ENCODE measurements at places on chromosomes 11 and 22. TPM values are rescaled to one million over a fixed set of nuclear protein-coding genes. Genes with fewer than 3 reads are reported as not detected.

FBLN1 gene
- total RNA-seq: 46.6 TPM

KCTD14 gene
- 1.7 TPM for total RNA-seq

BACE1-AS gene
- total RNA-seq: 1.8 TPM

RTN4R gene
- 10.0 TPM for total RNA-seq

TTC9C gene
- 30.4 TPM for total RNA-seq

TMEM121B gene
- 0.21 TPM for total RNA-seq

PGA5 gene
- not detected for total RNA-seq

HSPB2 gene
- not detected for total RNA-seq

POLD4 gene
- total RNA-seq: 241 TPM

LYVE1 gene
- 0.27 TPM for total RNA-seq

CDHR5 gene
- 0.04 TPM for total RNA-seq

CBY1 gene
- total RNA-seq: 16.4 TPM

GLB1L2 gene
- 2.3 TPM for total RNA-seq

C11orf16 gene
- not detected for total RNA-seq

ALKBH3 gene
- 30.4 TPM for total RNA-seq

OOSP4A gene
- total RNA-seq: not detected

CHRM1 gene
- total RNA-seq: not detected

AQP11 gene
- 1.3 TPM for total RNA-seq

TTC36 gene
- not detected for total RNA-seq

EMID1 gene
- total RNA-seq: not detected

SNX15 gene
- total RNA-seq: 25.1 TPM

ZNF74 gene
- 4.4 TPM for total RNA-seq

VSIG10L2 gene
- not detected for total RNA-seq

TMEM45B gene
- total RNA-seq: not detected

FOLR3 gene
- total RNA-seq: 0.45 TPM

HEPN1 gene
- not detected for total RNA-seq

RANGAP1 gene
- total RNA-seq: 57.6 TPM

SLC43A3 gene
- 0.75 TPM for total RNA-seq

TRPM5 gene
- not detected for total RNA-seq

GGTLC3 gene
- not detected for total RNA-seq

HPX gene
- total RNA-seq: 0.83 TPM

ZNF214 gene
- total RNA-seq: 1.5 TPM

NOL12 gene
- 28.2 TPM for total RNA-seq

GRM5 gene
- total RNA-seq: not detected

IGF2 gene
- 2.1 TPM for total RNA-seq

VPREB3 gene
- not detected for total RNA-seq

ADAMTS8 gene
- total RNA-seq: 0.28 TPM

SCGB1C1 gene
- not detected for total RNA-seq

NRGN gene
- total RNA-seq: 12.6 TPM

HORMAD2 gene
- total RNA-seq: not detected

SLC22A9 gene
- not detected for total RNA-seq

OR52B6 gene
- not detected for total RNA-seq

OR51B5 gene
- 0.47 TPM for total RNA-seq

CALCB gene
- total RNA-seq: 0.13 TPM

ZP1 gene
- total RNA-seq: 0.38 TPM

OR51B4 gene
- total RNA-seq: not detected

OR6T1 gene
- not detected for total RNA-seq

RFPL3 gene
- total RNA-seq: not detected

HMOX1 gene
- total RNA-seq: 525 TPM

PATE4 gene
- not detected for total RNA-seq

NPTXR gene
- total RNA-seq: 15.1 TPM

MAPK8IP1 gene
- total RNA-seq: 6.7 TPM

KRTAP5-7 gene
- not detected for total RNA-seq

MPZL2 gene
- 0.20 TPM for total RNA-seq

GLYATL2 gene
- total RNA-seq: not detected

MS4A12 gene
- total RNA-seq: not detected

KCNK7 gene
- 0.22 TPM for total RNA-seq

Data from A549 treated with ZK216348 at 1 μM for 4 hours (cell line).